Right hindlimb (tissue), 1 donor: ENCODE measurements at places on chromosomes 2 and 18.

- DNase-seq: no peak
These were observed 35.2 kb upstream of the NOSTRIN start for GRCh38 chr2:168767258-168767657.

- no peak for DNase-seq
These were observed 47.7 kb upstream of the WIPF1 start for GRCh38 chr2:174645296-174645695.

GRCh38 chr2:168952424-168952823 lies 51.3 kb downstream of the G6PC2 start:
- DNase-seq: no peak

DNA sequence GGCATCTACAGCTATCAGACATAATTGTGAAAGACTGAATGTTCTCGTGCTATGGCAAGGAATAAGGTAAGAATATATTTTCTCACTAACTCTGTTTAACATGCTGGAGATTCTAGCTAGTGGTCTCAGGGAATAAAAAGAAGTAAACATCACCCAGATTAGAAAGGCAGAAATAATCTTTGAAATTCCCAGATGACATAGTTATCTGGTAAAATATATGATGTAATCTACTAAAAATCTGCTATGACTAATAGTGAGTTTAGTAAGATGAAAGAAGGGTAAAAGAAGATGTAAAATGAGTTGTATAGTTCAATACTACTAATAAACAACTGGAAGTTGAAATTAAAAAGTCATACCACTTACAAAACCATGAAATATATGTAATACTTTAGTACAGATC lies 134.2 kb downstream of the DSC3 start:
- DNase-seq: no peak

- no peak for DNase-seq
These were observed 71.4 kb upstream of the CELF4 start for GRCh38 chr18:37636831-37637477.

DNA sequence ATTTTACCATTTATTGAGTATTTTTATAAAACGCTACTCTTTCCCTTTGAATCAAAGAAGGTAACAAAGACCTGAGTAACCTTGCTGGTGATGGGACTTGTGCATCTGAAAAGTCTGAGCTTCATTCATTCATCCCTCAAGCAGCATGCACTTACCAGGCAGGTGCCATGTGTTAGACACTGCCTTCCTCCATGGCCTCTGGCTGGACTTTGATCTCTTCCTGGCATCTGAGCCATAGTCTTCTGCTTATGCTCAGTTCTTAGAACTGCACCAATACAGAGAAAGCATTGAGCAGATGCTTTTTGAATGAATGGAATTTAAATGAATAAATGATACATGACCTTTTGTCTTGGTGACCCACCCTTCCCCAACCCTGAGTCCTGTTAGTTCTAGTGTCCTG lies 251.4 kb upstream of the COPS8 start:
- DNase-seq: no peak

- DNase-seq: no peak
These were observed 37.3 kb downstream of the CDH19 start for GRCh38 chr18:66566616-66567015.

- DNase-seq: no peak
These were observed 255.9 kb upstream of the RASGRP3 start for GRCh38 chr2:33220533-33220932.

- no peak for DNase-seq
These were observed 41.8 kb upstream of the TMEM200C start for GRCh38 chr18:5937121-5937520.

DNA sequence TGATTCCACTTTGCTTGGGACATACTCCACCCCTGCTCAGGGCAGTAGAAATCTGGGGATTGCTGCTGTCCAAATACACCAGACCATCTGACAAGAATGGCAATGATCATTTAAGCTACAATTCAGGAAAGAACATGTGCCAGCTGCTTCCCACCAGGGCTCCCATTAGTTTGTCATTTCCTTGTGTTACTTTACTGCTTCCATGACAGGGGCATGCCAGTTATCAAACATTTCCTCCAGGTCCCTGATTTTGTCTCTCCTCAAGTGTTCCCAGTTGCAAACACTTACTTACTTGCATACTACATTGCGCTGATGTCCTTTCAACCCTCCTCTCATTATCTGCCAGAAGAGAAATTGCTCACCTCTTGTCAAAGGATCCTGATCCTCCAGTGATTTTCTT lies 474.5 kb upstream of the DCC start:
- no peak for DNase-seq

- no peak for DNase-seq
These were observed 63.4 kb upstream of the PLA2R1 start for GRCh38 chr2:160125828-160126227.

- DNase-seq: no peak
These were observed 186.8 kb upstream of the PGAP1 start for GRCh38 chr2:197113275-197113711.

GRCh38 chr2:175401956-175402469 lies 220.5 kb upstream of the ATP5MC3 start:
- DNase-seq: no peak

GRCh38 chr2:231546014-231546715 lies 15.9 kb upstream of the NMUR1 start:
- DNase-seq: no peak

GRCh38 chr18:79607361-79607952 lies 72.1 kb upstream of the CTDP1 start:
- peak; percentile 13 for DNase-seq

DNA sequence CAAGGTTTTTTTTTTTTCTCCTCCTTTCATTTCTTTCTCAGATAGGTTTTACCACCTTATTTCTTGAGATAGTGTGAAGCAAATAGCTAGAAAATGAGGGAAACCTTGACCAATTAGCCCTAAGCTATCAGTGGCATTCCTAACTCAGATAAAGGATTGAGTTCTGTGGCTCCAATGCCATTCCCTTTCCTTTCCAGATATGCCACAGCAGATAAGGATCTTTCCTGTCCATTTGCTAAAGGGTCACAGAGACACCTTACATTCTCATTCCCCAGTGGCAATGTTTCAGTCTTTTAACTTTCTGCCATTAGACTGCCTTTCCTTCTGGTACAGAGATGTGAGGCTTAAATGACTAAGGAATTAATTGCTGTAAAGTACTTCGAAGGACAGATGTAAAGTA lies 81.7 kb downstream of the MGAT5 start:
- DNase-seq: no peak

DNA sequence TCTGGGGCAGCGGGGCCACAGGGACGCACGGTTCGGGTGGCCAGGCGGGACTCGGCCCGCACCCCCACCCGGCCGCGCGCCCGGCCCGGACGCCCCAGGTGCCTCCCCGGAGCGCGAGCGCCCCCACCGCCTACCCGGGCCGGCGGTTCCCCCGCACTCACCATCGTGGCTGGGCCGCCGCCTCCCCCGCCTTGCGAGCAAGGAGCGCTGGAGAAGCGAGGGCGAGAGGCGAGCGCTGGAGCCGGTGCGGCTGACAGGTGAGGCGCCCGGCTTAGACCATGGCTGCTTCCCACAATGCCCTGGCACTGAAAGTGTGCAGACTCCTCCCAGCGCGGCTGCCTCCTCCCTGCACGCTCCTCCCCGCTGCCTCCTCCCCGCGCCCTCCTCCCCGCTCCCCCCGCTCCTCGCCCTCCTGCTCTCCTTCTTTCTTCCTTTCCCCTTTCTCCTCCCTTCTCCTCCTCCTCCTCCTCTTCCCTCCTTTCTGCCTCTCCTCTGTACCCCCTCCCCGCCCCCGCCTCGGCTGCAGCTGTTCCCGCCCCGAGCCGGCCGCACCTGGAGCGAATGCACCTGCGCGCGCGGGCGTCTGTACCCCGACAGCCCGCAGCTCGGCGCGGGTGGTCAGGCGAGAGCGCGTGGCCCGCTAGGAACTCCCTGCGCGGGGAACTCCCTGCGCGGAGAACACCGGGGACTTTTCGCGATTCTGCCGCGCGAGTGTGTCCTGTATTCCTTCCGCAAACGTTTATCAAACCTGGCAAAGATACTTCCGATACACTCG lies at the start of gene AP1S3:
Gene AP1S3 (minus strand): TSS at position 296 of the 775 bp plus-strand sequence. CDS start 132 bp downstream, at position 164.
- DNase-seq: peak; percentile 62

DNA sequence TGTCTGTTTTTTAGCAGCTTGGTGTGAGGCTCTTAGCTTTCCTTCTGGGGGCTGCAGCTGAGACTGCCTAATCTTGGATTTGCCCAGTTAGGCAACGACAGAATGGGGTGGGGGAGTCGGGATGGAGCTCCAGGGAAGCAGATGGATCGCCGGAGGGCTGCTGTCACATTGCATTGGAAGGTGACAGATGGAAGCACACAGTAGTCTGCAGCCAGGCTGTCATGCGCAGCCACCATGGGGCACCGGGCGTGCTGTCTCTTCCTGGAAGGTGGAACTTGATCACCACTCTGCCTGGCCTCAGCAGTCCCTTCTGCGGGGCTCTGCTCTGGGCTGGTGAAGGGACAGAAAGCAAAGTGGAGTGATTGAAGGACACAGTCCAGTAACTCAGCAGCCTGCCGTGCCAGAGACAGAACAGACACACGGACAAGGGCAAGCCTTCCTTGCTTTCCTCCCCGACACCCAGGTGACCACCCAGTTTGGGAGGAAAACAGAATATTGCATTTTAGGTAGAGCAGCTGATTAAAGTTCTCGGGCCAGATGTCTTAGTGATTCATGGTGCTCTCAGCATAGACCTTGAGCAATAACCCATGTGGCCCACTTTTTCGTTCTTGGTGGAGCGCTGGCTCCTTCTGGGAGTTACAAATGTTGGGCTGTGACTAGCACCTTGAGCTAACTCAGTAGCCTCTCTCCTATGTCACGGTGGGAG lies 40.9 kb downstream of the RNF144A start:
- peak; percentile 15 for DNase-seq

DNA sequence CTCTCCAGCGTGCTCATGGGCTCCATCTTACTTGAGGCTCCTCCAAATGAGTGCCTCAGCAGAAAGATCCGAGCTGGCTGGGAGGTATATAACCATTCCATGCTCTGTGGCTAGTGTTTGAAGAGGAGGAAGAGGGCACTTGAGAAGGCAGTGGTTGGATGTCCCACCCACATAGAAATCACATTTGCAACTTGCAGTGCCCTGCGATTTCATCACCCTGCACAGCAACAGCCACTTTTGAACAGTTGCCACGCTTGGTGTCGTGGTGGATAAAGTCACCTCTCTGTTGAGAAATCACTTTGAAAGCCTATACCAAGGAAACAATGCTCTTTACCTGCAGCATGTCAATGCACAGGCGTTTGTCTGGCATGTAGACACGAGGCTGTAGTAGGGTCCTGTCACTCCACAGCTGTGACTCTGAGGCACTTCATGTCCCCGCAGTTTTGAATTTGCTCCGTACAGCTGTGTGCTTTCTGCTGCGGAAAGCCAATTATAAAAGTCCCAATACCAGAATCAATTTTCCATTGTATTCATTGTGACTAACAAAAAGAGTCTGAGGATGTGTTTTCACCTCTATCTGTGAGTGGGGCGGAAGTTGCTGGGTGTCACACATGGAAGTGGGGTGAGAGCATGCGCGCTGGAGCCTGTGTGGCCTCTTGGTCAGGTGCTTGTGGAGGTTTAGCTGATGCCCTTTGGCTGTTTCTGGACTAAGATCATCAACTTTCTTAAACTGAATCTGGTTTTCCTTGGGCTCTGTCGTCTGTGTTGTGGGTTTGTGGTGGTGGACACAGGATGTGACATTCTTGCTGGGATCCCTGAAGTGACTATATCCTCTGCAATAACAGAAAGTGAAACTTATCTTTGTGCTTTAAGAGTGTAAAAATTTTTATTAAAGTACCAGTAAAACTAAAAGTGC lies 2.8 kb downstream of the CNDP2 start:
- peak; percentile 18 for DNase-seq

GRCh38 chr2:64960819-64961218 lies 28.4 kb upstream of the SLC1A4 start:
- DNase-seq: no peak

GRCh38 chr2:186746584-186746983 lies 52.7 kb downstream of the FAM171B start:
- no peak for DNase-seq

GRCh38 chr18:55925772-55926171 lies 337.8 kb upstream of the TCF4 start:
- DNase-seq: no peak

DNA sequence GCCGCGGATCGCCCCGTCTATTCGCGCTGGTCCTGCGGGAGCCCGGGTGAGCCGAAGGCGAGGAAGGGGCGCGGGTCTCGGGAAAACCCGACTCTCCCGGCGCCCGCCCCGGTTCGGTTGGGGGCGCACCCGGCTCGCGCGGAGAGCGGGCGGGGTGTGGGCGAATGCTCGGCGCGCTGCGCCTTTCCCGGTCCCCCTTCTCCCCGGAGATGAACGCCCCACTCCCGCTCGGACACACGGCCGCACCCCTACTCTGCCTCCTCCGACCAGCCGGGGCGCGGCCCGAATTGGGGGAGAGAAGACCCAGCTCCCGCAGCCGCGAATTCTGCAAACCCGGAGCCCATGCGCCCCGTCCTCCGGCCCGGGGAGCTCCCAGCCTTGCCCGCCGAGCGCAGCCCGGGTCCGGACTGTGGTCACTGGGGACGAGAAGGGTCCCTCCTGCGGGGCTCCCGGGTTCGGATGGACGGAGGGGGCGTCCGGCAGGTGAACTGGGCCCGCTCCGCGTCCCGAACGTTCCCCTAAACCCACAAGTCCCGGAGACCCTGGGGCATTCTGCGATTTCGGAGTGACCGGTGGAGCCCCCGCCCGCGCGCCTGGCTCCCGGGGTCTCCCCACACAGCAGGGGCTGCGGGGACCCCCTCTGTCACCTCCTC lies 734 bp downstream of the KCNG2 start:
- DNase-seq: no peak

- no peak for DNase-seq
These were observed 109.4 kb upstream of the SERTAD2 start for GRCh38 chr2:64763126-64763525.

- no peak for DNase-seq
These were observed 58.7 kb downstream of the PIGN start for GRCh38 chr18:62128157-62128556.

GRCh38 chr2:95071856-95072255 lies 46.3 kb downstream of the MAL start:
- DNase-seq: no peak

- DNase-seq: no peak
These were observed 339.6 kb downstream of the TRIB2 start for GRCh38 chr2:13056259-13056843.

GRCh38 chr2:199882667-199883066 lies 28.4 kb upstream of the C2orf69 start:
- no peak for DNase-seq

DNA sequence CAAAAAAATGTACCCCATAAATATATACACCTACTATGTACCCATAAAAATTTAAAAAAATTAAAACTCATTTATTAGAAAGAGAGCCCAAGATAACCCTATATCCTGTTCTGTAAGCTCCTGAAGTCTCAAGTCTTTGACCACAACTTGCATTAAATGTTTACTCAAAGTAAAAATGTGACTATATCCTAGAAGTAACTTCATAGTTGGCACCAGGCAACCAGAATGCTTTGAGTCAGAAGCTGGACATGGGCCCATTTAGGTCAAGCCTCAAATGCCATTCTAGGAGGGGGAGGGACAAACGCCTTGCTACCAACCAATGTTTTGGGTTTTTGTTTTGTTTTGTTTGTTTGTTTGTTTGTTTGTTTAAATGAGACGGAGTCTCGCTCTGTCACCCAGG lies 9.3 kb upstream of the TBC1D8 start:
- DNase-seq: no peak

GRCh38 chr2:85536479-85536878 lies 2.5 kb upstream of the MAT2A start:
- DNase-seq: no peak
